ENCODE measurements at places on chromosomes 6 and 20.

DNA sequence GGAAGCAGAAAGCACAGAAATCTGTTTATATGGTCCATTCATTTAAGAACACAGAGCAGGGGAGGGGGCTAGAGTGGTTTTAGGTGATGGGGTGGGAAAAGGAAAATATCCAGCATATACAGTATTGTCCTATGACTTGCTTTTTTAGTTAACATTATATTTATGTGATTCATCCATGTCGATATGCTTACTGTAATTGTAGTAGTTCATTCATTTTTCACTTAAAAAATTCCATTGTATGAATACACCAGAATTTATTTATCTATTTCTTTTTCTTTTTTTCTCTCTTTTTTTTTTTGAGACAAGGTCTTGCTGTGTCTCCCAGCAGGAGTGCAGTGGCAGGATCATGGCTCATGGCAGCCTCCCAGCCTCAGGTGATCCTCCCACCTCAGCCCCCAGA lies 9.6 kb upstream of the PRIM2 start:
- DNase-seq: no peak

GRCh38 chr6:2197177-2197671 lies 48.2 kb downstream of the GMDS start:
- DNase-seq: no peak

DNA sequence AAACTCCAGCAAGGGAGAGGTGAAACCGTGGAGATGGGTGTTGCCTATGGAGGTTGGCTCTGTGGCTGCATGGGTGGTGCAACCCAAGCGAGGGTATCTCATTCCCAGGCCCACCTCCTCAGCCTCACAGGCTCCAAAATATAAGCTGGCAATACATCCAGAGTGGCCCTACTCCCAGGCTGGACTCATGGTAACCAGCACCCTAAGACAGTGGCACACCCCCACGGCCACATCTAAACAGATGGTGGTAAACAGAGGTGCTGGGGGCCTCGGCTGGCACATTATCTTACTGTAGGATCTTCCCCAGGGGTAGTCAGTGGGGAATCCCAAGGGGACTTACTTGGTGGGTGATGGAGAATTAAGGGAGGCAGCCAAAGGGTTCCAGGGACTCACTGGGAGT lies 33.7 kb upstream of the CCND3 start:
- DNase-seq: no peak

- no peak for DNase-seq
Measured at GRCh38 chr6:44485601-44486401, 98.3 kb downstream of the CDC5L start.

DNA sequence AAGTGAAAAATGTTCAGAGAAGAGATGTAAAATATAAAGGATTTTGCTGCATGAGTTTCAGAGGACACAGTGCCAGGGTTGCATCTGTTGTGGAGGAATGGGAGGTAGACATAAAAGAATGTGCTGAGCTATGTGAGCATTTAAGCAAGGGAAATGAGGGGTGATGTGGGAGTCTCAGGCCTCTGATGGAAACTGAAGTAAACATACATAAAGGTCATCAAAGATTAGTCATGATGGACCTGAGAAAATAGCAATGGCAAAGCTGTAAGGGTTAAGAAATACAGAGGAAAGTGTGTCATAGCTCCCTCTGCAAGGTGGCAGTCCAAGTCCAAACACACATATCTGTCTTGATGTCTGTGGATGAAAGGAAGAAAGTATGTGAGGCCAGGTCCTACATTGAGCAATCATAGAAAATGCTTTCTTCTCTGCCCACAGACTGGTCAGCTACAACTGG lies 306.6 kb upstream of the ECI2 start:
- no peak for DNase-seq

DNA sequence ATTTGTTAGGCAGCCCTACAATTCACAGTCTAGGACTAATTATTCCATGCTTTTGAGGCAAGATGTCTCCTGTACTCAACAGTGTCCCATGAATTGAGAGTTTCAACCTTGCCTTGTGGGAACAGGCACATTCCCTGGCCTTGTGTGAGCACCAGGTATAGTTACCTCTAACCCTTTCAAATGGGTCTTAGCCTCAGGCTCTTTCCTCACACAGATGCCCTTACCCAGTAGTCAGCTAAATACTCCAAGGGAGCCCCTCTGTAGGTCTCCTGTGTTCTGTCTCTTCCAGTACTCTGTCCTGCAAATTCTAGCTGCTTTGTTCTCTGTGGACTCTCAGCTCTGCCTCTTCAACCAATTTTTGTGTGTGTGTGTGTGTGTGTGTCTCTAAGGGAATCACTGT lies 135.3 kb downstream of the ZFAND3 start:
- no peak for DNase-seq

GRCh38 chr6:82176616-82177015 lies 70.9 kb downstream of the IBTK start:
- no peak for DNase-seq

DNA sequence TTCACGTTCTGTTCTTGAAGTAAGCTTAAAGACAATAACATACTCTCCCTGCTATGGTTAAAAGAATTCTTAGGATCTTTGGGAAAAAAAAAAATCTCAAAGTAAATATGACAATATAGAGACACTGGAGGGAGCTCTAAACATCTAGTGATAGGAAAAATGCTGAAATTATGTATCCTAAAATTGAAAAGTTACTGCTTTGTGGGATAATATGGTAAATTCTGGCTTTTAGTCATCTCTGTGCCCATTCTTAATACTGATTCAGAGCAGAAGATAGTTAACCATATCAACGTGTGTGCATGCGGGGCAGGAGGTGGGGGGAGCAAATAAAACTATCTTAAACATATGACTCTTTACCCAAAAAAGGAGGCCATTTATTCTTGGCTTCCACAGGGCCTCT lies 165.4 kb downstream of the GMPR start:
- DNase-seq: no peak

DNA sequence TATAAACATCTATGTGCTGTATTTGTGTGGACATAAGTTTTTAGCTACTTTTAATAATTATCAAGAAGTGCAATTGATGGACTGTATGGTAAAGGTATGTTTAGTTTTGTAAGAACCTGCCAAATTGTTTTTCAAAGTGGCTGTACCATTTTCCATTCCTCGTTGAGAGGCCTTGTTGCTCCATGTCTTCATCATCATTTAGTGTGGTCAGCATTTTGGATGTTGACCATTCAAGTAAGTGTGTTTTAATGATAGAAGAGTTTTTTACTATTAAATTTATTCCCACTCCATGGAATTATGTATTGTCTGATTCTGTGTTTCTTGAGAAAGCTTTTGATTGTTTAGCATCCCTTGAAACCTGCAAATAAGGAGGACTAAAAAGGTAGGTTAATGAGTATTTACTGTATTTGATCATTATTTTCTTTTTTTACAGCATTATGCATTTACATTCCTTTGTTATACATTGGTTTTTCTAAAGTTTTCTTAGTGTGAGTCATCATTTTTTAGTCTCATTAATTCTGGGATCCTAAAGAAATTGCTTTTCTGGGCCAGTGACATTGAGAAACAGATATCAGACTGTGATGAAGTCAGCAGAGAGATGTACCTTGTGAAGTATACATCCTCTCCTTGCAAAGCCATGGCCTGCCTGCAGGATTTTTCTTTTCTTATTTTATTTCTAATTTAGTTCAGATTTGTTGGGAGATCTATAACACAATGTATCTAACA lies 312.8 kb upstream of the PTCHD4 start:
- DNase-seq: no peak

DNA sequence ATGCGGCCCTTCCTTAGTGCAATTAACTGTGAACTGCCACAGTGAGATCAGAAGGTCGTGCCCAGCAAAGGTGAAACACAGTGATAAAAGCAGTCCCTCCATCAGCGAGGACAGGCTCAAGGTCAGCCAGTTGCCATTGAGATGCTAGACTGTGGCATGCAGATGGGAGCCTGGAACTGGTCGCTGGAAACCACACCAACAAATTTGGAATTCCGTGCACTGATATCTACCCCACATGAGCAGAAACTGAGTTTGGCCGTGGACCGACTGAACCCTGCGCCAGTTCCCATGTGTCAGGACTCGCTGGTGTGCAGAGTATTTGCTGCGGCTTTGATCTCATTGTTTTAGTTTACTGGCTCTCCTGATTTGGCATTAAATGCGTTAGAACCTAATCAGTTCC lies 125.6 kb upstream of the QKI start:
- DNase-seq: no peak

DNA sequence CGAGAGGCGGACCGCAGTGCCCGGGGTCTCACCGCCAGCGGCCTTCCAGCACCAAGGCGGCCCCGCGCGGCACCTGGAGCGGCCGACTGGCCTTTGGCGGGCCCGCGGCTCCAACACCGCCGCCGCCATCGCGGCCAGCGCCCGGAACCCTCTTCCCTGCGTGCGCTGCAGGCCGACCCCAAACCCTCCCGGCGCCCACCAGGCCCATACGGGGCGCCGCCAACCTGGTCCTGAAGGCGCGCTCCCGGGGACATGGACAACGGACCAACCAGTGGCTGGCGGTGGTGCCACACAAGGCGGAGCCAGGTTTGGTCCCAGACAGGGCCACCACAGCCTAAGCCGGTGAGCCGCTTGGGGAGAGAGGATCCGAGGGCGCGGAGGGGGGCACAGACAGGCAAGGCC lies 1514.8 kb upstream of the DEFB115 start:
- no peak for DNase-seq

- no peak for DNase-seq
Measured at GRCh38 chr6:130958468-130958867, 104.6 kb downstream of the EPB41L2 start.

DNA sequence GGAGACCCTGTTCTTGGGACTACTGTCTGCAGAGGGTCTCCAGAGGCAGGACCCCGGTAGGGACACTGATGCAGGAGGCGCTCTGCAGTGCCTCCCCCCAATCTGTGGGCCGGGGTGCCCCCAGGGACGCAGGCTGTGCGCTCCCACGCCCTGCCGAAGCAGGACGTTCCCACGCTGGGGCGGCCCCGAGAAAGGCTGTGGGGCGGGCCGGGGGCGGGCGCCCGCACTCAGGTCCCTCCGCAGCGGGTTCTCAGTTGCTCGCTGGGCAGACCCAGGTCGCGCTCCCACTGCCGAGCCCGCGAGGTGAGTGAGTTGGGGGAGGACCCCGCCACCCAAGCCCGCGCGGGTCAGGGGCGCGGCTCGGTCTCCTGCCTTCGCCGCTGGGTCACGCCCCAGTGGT lies at the start of gene COX4I2:
Gene COX4I2 (plus strand): TSS at position 253 of the 400 bp plus-strand sequence. CDS start 1,106 bp downstream, outside the sequence.
- no peak for DNase-seq

DNA sequence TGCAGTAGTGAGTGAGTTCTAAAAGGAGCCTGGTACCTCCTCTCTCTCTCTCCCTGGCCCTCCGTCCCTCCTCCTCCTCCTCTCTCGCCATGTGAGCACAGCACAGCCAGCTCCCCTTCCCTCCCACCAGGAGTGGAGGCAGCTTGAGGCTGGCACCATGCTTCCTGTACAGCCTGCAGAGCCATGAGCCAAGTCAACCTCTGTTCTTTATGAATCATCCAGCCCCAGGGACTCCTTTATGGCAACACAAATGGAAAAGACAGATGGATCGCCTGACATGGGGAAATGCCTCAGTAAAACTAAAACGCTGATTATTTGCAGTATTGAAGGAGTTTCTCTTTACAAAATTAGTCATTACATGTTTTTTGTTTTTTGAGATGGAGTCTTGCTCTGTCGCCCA lies 233.7 kb upstream of the ARID1B start:
- no peak for DNase-seq

Measured in stimulated activated CD4-positive, alpha-beta T cell treated with anti-CD3 and anti-CD28 coated beads, Interleukin-15, amount 100 ng/mL, for 1 hour (primary cell).